ENCODE measurements at places on chromosomes 2 and 18.

DNA sequence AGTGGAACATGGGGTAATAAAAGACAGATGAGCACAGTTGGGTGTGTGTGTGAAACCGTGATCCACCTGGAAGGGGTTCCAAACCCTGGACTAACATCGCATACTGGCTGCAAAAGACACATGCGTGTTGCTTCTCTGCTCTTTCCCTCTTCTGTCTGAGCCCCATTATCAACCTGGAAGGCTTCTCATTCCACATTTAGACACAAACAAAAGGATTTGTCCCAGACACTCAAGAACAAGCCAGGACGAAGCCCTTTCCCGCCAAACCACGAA lies 7.0 kb upstream of the SP9 start:
- no peak for DNase-seq

DNA sequence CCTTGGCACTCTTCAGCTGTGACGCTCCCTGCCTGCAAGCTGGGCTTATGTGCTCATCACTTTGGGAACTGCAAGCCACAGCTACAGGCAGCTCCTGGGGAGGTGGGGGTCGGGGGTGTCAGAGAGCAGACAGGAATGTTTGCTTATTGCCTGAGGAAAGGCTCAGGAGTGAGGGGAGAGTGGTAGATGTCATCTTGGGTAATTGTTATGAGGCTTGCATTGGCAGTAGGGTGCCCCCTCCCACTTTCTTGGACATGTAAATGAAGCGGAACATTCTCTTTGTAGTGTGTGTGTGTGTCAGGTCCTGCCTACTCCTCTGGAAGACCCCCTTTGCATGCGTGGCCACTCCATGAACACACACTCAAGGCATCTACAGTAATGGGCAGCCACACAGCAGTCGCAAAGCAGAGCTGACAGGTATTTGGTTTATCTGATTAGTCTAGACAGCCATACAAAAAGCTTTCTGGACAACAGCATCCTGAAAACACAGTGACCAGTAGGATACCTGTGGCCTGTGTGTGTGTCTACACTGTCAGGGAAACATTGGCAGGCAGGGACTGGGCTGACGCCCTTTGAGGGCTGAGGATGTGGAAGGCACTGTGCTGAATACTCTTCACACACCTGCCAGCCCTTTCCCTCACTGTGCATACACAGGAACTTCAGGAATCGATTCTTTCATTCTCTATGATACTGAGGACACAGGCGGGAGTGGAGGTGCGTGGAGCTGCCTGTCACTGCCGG lies 17.1 kb upstream of the MC2R start:
- DNase-seq = no peak

DNA sequence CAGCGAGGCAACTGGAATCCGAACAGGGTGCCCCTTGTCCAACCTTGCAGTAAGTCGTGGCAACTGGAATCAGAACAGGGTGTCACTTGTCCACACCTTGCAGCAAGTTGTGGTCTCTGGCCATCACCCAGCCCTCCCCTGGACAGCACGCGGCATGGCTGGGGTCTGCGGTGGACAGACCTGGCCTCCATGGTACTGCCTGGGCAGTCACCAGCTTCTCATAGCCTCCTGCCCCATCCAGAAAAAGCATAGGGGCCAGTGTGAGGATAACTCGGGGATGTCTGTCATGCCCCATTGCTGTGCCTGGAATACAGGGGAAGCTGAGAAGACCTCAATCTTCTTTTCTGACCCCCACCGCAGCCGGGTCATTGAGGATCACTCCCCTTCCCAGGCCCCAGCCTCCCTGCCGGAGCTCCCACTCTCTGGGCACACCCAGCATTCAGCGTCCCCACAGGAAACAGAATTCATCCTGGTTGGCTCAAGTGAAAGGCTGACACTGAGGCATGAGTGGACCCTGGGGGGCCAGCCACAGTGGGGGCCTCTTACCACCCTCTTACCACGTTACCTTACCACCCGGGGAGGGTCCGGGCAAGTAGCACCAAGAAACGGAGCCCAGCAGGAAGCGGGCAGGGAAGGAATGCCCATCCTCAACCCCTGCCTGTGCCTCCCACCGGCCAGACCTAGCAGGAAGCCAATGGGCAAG lies 68.0 kb upstream of the RAB6C start:
- no peak for DNase-seq

DNA sequence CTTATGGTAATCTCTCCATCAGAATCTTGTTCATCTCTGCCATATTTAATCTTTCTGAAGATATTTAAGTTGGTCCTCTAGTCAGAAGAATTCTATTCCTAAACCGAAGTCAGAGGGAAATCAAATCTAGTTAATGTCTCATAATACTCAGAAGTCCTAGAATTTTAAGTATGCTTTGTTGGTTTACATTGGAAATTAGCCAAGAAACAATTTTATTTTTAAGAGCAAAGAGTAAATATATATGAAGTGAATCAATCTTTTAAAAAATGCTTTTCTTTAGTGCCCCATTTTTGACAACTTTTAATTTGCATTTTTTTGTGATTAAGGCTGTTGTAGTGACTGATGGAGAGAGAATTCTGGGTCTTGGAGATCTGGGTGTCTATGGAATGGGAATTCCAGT lies 38.1 kb downstream of the ME2 start:
- DNase-seq = no peak

DNA sequence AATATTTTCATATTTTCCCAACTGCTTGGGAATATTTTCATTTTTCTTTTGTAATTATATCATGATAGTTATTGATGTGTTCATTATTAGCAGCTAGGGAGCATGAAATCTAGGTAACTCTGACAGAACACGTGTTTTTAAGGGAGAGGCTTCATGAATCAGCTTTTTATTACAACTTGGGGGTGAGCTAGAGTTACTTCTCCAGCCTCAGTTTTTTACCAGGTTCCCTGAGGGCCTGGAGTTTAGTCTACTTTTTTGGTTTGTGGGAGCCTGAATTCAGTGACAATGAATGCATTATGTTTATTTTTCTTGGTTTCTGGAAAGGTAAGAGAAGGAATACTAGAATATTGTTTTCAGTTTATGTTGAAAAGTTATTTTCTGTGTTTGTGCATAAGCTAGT lies 18.0 kb downstream of the NAB1 start:
- DNase-seq = no peak
